ENCODE measurements at places on chromosomes 16 and 17.
A peak's percentile ranks its signal among the peaks of the same experiment; 100 is the strongest.

- peak; percentile 76 for DNase-seq
Observed at GRCh38 chr17:38605411-38605840, 326 bp downstream of the SRCIN1 start.

- DNase-seq, result no peak
Observed at GRCh38 chr17:79353016-79353415, 257.8 kb downstream of the RBFOX3 start.

- DNase-seq, result no peak
Observed at GRCh38 chr17:50381920-50382319, 8.9 kb downstream of the EME1 start.

DNA sequence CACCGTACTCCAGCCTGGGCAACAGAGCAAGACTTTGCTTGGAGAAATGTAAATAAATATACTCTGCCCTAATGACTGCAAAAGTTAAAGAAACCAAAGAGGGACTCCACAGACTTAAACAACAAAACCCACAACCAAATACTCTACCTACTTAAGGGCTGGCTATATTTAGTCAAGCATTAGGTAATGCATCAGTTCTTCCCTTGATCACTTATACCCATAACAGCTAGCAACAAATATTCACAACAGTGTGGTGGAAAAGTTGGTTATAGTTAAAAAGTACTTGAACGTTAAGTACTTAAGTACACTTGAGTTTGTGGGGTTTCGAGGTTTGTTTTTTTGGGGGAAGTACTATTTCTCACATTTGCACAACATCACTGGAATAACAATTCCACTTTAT is 5.4 kb upstream of the HEXIM2 start:
- DNase-seq, result no peak

GRCh38 chr16:21959050-21959449 is 5.9 kb downstream of the UQCRC2 start:
- no peak for DNase-seq

DNA sequence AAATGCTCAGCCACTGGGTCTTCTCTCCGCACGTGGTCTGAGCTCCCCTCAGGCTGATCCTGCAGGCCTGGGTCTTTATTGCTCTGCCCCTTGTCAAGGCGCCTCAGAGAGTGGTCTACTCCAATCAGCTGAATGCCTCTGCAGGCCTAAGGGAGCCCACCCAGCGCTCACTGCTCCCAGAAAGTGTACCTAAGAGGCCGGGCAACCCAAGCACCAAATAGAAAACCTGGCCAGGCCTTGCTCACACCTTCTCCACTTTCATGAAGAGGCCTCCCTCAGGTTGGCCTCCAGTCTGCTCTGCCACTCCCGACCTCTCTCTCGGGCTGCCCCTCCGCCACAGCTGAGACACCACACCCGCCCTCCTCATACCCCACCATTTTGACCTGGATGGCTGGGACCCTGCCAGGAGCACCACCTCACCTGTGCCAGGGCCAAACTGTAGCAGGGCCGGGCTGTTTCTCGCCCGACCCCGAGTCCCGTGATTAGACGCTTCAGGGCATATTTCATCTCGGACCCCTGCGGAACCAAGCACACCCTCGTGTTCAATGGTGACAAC is 665 bp downstream of the MYBBP1A start:
- peak; percentile 13 for DNase-seq

DNA sequence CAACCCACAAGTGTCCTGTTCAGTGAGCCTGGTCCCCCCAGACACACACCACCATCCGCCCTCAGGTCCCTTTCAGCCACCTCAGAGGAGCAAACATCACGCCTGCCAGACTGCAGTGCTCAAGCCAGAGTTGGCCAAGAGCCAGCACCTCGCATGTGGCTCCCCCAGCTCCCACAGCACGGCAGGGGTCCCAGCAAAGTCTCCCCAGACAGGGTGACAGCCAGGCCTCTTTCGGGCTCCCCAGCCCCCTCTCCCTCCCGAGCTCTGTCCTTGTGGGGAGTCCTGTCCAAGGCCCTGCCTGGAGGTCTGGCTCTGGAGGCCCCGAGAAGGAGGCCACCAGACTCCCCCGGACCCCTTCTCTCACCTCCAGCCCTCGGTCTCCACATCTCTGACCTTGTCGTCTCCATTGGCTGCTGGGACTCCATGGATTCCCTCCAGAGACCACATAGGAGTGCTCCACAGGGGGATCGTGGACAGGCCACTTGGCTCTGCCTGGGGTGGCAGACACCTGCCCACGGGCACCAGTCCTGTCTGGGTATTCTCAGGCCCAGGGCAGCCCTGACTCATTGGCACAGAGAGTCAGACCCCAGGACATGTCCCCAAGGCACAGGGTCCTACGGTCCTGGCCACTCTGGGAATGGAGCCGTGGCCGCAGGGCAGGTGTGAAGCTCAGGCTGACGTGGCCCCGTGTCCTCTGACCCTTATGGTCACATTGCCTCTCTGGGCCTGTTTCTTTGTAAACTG is 1.8 kb upstream of the MYADML2 start:
- no peak for DNase-seq

GRCh38 chr16:86242244-86243122 is 267.8 kb upstream of the FOXF1 start:
- DNase-seq, result no peak

DNA sequence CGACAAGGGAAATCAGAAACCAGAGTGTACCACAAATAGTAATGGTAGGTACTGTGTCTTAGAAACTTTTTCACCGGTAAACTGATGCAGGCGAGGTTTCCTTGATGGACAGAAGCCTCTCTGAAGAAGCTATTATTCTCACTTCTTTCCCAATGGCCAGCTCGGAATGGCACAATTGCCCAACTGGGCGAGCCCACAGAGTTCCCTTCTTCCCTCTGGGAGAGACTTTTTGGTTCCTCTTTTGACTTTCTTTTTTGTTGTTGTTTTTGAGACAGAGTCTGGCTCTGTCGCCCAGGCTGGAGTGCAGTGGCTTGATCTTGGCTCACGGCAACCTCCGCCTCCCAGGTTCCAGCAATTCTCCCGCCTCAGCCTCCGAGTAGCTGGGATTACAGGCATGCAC is 16.9 kb downstream of the SLC43A2 start:
- no peak for DNase-seq

DNA sequence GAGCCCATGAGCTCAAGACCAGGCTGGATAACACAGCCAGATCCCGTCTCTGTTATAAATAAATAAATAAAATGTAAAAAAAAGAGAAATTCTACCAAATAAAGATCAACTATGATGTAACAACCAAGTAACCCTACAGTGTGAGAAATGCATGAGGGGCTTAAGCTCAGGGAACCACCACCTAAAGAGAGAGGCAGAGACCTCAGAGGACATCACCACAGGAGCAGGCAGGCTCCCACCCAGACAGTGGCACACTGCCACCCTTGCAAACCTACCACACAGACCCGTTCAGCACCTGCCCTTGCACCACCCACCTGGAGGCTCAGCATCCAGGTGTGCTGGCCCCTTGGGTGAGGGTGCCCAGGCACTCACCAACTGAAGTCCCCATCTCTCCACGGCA is 45.6 kb downstream of the ANKRD11 start:
- no peak for DNase-seq

Measured in WTC11 (cell line).